ENCODE measurements at places on chromosomes 3 and 15.

- no peak for DNase-seq
These were observed 78.2 kb downstream of the TPRG1 start for GRCh38 chr3:189249987-189250386.

DNA sequence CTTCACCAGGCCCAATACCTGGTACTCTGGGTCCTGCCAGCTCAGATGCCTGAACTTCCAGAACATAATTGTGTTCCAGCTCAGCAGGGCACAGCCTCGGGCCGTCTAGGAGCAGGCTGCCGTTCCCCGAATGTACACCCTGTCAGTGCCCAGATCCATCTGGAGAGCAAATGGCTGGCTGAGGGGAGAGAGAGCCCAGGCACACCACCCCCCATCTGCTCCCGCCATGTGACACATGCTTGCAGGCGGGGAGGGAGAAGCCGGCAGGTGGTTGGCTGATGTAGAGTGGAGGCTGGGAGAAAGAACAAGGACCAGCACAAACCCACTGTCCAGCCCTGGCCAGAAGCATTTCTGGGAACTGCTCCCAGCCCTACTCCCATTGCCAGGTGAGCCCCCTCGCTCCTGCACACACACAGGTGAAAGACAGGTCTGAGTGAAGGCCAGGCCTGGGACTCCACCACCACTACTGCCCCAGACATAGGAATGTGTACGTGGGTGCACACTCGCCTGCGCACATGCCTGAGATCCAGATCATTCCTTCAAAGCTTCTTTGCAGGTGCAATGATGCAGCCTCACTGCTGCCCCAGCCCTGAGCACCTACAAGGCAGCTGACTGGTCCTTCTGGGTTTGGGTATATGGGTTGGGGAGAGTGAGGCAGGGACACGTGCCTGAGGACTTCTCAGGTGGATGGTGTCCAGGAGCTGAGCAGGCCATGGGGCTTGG lies 53.5 kb downstream of the SEMA5B start:
- DNase-seq, result no peak

- no peak for DNase-seq
These were observed 28.6 kb upstream of the UMPS start for GRCh38 chr3:124701687-124702086.

- DNase-seq, result no peak
These were observed 138.8 kb downstream of the RBPMS2 start for GRCh38 chr15:64636556-64636955.

DNA sequence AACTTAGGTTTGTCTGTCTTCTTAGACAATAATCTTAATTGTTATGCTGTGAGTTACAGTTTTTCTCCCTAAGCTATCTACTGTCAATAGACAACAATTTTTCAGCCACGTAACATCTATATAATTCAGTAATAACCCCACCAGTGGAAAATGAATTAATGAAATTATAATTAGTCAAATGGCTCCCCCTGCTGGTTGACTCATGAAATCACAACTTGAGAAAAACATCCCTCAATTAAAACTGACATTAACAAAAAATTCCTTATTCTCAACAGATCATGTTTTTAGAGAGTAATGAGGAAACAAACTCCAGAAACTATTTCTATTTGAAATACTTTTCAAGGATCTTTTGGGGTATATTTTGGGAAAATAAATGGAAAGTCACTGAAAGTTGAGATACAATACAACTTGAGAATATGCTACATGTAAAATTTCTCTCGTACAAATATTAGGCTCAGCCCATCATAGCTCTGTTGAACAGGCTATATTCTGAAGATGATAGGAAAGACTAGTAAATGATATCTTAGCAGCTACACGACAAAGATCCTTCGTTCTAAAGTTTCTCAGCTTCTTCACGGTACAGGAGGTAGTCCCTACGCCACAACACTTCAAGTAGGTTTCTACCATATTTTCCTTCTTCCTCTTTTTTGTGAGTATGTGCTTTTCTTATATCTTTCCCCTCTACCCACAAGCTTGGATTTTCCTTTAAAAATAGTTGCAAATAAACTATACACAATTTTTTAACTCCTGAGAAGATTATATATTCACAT lies 20.7 kb downstream of the PPP1R2 start:
- no peak for DNase-seq

- DNase-seq, result no peak
These were observed 32.1 kb downstream of the ACKR2 start for GRCh38 chr3:42841332-42841731.

DNA sequence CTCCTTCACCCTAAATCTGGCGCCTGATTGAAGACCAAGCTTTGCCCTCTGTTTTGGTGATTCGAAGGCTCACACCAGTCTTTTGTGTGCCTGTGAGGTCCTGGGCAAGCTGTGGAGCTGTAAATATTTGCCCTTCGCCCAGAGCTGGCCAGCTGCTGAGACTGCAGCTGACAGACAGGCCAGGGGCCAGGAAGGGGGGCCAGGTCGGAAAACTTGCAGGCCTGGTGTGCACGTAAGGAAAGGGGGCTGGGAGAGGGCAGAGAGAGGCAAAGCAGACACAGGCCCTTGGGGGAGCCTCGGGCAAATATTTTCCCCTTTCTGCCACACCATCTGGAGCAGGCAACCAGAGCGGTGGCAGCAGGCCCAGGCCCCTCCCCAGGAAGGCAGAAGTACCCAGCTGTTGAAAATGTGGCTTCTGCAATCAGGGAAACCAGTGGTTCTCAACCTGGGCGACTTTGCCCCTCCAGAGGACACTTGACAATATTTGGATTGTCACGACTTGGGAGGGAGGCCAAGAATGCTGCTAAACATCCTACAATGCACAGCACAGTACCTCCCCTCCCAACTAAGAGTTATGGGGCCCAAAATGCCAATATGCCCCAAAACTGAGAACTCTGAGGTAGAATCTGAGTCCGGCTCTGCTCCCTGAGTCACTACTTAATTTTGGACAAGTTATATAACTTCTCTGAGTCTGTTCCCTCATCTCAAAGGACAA lies 2.5 kb downstream of the PDZRN3 start:
- peak; percentile 65 for DNase-seq

DNA sequence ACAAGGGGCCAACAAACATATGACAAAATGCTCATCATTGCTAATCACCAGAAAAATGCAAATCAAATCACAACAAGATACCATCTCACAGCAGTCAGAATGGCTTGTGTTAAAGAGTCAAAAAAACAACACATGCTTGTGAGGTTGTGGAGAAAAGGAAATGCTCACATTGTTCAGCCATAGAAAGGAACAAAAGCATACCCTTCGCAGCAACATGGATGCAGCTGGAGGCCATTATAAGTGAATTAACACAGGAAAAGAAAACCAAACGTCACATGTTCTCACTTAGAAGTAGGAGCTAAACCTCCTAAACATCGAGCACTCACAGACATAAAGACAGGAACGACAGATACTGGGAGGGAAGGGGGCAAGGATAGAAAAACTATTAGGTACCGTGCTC lies 678.4 kb upstream of the GRM7 start:
- no peak for DNase-seq

DNA sequence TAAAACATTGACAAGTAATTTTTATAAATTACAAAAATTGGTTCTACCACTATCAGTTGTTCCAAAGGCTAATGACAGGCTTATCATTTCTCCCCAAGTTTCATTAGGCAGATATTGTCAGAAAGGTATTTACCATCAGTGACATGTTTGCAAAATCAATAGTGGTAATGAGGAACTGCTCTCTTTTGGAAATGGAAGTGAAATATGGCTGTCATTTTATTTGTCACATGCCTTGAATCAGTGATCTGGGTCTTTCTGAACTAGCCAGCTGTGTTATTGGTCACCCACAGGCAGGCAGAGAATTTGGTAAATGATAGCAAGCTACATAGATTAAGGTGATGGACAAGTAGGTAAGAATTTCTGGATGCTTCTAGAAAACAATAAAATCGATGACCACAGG lies 268.0 kb upstream of the ARHGEF26 start:
- DNase-seq, result no peak

- DNase-seq, result no peak
These were observed 509.3 kb upstream of the PPP2R3A start for GRCh38 chr3:135456108-135456790.

- DNase-seq, result no peak
These were observed 27.2 kb downstream of the EXD1 start for GRCh38 chr15:41203395-41203794.

DNA sequence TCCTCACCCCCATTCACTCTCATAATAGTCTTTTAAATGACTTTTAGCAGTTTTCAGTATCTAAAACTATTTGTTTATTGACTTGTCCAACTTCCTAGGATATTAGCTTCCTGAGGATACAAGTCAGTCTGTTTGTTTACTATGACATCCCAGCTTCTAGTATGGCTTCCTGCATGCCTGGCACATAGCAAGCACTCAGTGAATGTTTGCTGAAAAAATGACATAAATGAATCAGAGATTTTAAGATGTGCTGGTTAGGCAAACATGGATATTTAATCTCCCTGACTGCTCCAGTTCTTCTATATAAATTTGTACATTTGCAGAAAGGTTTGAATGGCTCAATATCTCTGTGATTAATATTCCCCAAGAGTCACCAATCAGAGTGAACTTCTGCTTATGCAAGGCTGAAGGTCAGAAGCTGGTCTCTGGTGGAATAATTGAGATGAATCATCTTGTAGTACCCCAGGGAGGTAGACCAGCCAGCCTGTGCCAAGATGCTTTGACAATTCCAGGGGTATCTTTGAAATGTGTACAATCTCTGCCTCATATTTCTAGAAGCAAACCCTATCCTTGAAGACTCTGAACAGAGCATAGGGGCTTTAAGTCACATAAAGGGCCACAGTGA lies 219.0 kb upstream of the LMCD1 start:
- DNase-seq, result no peak

- DNase-seq, result no peak
These were observed 137.3 kb upstream of the UBE2E1 start for GRCh38 chr3:23668430-23668904.

GRCh38 chr3:188520466-188520865 lies 366.5 kb downstream of the LPP start:
- no peak for DNase-seq

- DNase-seq, result no peak
These were observed 2.5 kb upstream of the FSIP1 start for GRCh38 chr15:39785139-39785538.

DNA sequence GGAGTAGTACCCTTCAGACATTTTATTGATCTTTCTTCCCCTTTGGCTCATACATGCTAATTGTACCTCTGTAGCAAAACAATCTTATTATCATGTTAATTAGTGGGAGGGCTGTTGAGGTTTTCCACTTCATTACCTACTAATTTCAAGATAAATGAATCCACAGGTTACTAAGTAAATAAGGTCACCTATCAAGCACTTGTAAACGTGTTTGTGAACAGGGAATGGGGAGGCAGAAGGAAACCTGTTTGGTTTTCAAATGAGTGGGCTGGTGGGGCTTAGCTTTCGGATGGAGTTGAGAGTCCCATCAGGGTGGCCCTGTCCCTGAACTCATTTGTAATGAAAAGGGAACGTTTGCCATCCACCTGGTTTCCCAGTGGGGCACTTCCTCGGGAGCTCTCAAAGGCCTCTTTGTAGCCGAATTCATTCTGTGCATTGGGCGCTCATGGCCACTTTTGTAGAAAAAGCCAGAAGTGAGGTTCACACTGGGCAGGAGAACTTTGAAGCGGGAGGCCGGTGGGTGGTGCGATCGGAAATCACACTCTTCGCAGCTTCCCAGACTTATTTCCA lies 419.8 kb upstream of the NR2F2 start:
- DNase-seq, result no peak

DNA sequence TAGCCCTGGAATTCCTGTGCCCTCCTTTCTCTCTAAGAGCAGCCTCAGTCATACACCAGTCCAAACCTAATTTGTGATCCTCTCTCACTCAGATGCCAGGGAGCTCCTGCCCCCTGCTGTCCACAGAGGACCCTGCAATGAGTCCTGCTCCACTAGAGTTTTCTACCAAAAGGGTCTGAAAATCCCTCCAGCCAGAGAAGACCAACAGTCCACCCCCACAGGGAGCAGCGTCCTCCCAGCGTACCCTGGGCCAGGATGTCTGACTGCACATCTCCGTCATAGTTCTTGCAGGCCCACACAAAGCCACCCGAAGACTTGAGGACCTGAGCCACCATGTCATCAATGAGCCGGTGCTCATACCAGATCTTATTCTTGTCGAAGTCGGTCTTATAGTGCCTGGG lies 15.4 kb downstream of the IDH2 start:
- DNase-seq, result no peak

DNA sequence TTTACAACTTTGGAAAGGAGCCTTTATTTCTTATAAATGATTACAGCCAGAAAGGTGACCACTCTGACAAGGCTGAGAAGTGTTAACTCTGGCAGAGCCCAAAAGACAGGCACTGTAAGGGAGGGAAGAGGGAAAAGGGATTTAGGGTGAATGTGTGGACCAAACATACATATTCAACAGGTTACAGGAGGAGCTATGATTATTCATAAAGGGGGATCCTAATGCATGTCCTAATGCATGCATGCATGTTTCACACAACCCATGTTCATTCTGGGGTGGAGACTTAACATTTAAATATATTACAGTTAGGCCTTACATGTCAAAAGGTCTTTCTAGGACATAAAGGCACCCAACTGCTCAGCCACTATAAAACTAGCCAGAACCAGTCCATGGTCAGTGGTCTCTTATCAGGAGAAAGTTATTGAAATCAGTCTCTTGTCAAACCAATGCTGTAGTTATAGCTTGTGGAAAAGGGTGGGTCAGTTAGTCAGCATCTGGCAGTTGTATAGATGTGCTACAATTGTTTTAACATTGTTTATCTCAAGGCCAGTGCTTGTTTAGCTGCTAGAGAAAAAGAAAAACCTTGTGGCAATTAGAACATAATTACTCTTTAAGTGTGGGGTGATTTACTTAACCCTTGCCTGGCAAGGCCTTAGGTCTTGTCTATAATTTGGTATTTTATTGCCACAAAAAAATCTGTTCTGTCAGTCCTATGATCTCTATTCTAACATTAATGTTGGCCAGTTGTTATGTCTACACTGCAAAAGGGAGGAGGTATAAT lies 77.5 kb downstream of the RAD18 start:
- no peak for DNase-seq

- DNase-seq, result no peak
These were observed 7.9 kb upstream of the FURIN start for GRCh38 chr15:90860450-90860849.

- DNase-seq, result no peak
These were observed 869.2 kb downstream of the DIPK2A start for GRCh38 chr3:144840866-144841265.

DNA sequence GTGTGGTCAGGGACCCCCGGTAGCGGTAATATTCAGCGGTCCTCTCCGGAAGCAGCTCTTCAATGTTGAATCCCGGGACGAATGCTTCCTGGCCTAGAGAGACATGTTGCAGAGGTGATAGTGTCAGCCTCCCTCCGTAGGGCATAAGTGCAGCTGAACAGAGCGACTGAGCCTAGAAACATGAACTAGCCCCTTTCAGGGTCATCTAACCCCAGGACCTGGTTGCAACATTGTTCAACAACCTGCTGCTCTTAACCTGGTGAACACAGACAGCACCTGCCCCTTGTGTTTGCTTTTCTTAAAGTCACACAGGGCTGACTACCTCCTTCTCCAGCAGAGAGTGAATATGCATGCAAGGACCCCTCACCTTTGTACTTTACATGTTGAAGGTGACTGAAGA lies 41.3 kb downstream of the CA12 start:
- no peak for DNase-seq

- no peak for DNase-seq
These were observed 316.5 kb upstream of the ICE2 start for GRCh38 chr15:60795471-60795870.
